Activated CD4-positive, alpha-beta T cell treated with anti-CD3 and anti-CD28 coated beads for 36 hours (primary cell): ENCODE measurements at places on chromosomes 2 and 18. TPM values are rescaled to one million over a fixed set of nuclear protein-coding genes. Genes with fewer than 3 reads are reported as not detected.
A peak's percentile ranks its signal among the peaks of the same experiment; 100 is the strongest.

Gene ARHGAP15
- 64.3 TPM for total RNA-seq

- H3K36me3 ChIP-seq = no peaks in the 10 kb centered on the region
- no peaks in the 10 kb centered on the region for H3K4me1 ChIP-seq
- DNase-seq = no peak
Measured at GRCh38 chr18:27546991-27547390, 361.9 kb upstream of the CHST9 start.

Gene GALNT5
- total RNA-seq = 0.04 TPM

Gene IL36A
- total RNA-seq = not detected

DNA sequence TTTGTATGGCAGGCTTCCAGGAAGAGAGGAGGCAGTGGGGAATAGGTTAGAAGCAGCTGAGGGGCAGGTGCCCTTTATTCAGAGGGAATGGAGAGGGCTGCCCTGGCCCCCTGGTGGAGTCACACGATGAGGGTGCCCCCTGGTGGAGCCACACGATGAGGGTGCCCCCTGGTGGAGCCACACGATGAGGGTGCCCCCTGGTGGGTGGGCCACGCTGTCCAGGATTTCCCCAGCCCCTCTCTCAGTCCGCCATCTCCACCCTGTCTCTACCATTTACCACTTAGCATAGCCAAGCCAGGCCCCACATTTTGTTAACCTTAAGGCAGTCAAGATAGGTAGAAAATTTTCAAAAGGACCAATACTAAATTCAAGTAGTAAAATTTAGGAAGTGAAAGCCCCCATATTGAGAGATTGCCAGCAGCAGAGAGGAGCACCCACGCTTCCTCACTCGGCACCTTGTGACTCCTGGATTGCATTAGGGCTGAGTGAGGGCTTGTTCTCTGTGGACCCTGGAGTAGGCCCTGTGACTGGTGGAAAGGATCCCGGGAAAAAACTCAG lies 10.4 kb upstream of the FAM228A start:
- no peak overlapping the region for H3K4me3 ChIP-seq
- H3K27ac ChIP-seq = no peak overlapping the region
- peaks cover 2% of the 10 kb centered on the region for H3K36me3 ChIP-seq
- H3K27me3 ChIP-seq = no peaks in the 10 kb centered on the region
- H3K4me1 ChIP-seq = no peaks in the 10 kb centered on the region

DNA sequence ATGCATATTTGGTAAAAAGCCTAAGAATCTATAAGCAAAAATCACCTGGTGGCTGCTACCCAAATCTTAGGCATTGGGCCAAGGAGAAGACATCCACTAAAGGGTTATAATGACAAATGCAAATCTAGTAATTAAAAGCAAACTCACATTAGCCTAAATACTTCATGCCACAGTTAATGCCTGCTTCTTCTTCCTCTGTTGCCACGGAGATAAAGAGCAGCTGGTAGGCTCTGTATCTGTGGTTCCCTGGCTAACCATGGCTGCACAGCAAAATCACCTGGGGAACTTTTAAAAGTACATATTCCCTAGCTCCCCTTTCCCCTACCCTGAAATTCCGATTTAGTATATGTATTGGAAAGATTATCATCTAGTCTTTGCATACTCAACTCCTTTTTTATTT lies 114.3 kb downstream of the LNPK start:
- H3K27ac ChIP-seq = no peak overlapping the region
- no peak for DNase-seq
- no peaks in the 10 kb centered on the region for H3K36me3 ChIP-seq

Gene FKBP1B
- 1.4 TPM for total RNA-seq

GRCh38 chr2:109316091-109316490 lies 187.1 kb downstream of the SH3RF3 start:
- H3K27me3 ChIP-seq = no peaks in the 10 kb centered on the region
- H3K27ac ChIP-seq = no peak overlapping the region
- no peaks in the 10 kb centered on the region for H3K36me3 ChIP-seq
- DNase-seq = no peak

GRCh38 chr2:65061910-65062339 lies 5.7 kb downstream of the CEP68 start:
- no peak overlapping the region for H3K4me3 ChIP-seq
- H3K27me3 ChIP-seq = no peaks in the 10 kb centered on the region
- DNase-seq = no peak

DNA sequence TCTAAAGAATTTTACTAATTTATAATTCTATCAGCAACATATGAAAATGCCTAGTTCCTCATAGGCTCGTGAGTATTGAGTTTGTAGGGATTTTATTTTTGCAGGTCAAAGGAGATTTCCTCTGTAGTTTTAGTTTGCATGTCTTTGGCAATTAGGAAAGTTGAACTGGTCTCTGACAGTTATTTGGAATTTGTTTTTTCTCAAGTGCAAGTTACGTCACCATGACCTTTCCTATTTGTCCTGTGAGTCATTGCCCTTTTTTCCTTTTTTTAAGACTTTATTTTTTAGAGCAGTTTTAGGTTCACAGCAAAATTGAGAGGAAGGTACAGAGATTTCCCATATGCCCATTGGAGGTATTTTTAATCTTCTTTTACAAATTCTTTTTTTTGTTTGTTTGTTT lies 29.0 kb downstream of the RAMP1 start:
- no peaks in the 10 kb centered on the region for H3K36me3 ChIP-seq
- no peaks in the 10 kb centered on the region for H3K27me3 ChIP-seq
- no peak overlapping the region for H3K27ac ChIP-seq
- H3K4me3 ChIP-seq = no peak overlapping the region

DNA sequence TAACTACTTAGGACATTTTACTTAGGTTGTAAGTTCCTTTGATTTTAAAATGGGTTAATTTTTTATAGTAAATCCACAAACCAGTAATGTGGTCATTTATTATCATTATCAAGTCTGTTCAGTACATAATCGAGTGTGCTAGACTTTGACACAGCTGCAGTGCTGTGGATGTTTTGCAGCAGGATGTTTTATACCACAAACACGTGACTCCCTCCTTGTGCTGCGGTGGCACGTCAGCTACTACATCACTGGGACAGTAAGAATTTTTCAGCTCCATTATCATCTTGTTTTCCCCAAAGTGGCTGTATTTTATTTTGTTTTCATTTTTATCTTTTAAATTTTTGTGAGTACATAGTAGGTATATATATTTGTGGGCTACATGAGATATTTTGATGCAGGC lies 70.0 kb downstream of the ATP9B start:
- no peak overlapping the region for H3K27ac ChIP-seq
- H3K36me3 ChIP-seq = peaks cover 17% of the 10 kb centered on the region
- H3K4me1 ChIP-seq = peaks cover 2% of the 10 kb centered on the region
- H3K4me3 ChIP-seq = no peak overlapping the region

Gene RIT2
- total RNA-seq = not detected

DNA sequence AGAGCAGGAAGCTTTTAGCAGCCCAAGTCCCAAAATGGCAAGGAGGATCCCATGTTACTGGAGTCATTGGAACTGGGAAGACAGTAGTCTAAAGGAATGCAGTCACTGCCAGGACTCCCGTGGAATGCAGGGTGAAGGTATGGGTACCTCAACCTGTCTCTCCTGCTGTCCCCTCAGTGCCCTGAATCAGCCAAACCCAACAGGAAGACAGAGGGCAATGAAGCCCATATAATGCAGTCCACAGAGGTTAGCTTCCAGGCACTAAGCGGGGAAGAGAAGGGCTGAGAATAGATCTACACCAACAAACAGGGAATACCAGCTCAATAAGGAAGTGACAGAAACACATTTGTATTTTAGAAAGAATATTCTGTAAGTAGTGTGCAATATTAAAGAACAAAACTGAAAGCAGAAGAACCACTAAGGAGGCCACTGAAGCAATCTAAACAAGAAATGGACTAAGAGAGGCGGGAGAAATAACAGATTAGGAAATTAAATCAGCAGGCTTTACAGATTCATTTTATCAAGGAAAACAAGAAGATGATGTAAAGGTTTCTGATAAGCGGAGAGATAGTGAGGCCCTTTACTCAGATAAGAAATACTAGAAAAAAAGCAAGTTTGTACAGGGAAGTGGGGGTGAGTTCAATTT lies 8.3 kb downstream of the NEMP2 start:
- H3K36me3 ChIP-seq = peaks cover 30% of the 10 kb centered on the region
- peak overlapping the region; percentile 17 for H3K27ac ChIP-seq
- peaks cover 64% of the 10 kb centered on the region for H3K4me1 ChIP-seq
- no peak overlapping the region for H3K4me3 ChIP-seq

DNA sequence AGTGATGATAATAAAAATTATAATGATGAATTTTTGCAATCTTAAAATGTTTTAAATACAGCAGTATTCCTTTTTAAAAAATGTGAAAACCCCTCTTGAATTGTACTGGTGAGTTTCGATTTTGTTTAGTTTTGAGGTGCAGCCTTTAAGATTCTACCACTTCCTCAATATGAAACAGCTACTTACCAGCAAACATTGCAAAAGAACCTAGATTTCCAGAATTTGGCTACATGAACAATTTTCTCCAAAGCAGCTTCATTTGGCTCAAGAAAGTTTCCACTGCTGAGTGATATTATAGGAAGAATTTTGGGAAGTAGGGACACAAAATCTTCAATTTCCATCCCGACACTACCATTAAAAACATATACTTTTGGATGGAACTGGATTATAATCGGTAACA lies 12.0 kb downstream of the TCF4 start:
- DNase-seq = no peak
- H3K4me1 ChIP-seq = no peaks in the 10 kb centered on the region
- H3K4me3 ChIP-seq = no peak overlapping the region
- H3K36me3 ChIP-seq = no peaks in the 10 kb centered on the region

GRCh38 chr2:15912203-15912602 lies 28.1 kb upstream of the MYCN start:
- no peak for DNase-seq
- H3K4me3 ChIP-seq = no peak overlapping the region
- H3K27me3 ChIP-seq = peaks cover 2% of the 10 kb centered on the region
- H3K27ac ChIP-seq = no peak overlapping the region
- no peaks in the 10 kb centered on the region for H3K36me3 ChIP-seq

Gene PSMA8
- total RNA-seq = 1.4 TPM

Gene MAB21L4
- not detected for total RNA-seq

DNA sequence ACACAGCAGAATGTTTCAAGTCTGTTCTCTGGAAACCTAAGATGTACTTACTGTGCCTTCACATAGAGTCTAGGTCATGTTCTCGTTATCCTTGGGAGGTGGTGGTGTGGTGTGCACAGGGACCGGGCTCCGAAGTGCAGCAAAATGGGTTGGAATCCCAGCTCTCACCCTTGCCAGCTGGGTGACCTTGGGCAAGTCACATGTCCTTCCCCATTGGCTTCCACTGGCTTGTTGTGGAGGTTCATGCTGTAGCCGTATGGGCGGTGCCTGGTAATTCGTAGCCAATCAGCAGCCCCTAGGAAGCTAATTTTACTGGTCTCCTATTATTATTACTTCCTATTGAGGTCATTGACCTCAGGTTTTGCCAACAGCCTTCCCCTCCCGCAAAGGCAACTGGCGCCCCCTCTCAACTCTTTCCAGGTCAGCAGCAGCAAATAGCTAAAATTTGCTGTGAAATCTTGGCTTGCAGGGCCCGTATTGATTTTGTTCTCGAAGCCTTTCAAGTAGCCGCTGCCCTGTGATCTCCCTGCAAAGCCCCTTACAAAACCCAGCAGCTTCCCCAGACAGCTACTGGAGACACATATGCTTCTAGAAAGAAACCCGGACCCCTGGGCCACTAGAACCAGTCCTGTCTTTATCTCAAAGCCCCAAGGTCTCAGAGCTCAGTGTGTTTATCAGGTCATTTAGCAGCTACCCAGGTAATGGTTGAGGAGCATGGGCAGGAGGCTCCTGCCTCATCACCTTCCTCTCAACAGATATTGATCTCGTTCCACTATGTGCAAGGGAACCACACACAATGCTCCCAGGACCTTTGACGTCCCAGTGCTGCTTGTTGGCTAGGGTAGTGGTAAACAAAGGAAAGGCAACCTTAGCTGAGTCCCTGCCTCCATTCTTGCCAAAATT lies 66.5 kb upstream of the SLC1A4 start:
- no peak overlapping the region for H3K27ac ChIP-seq
- peaks cover 3% of the 10 kb centered on the region for H3K36me3 ChIP-seq
- H3K27me3 ChIP-seq = no peaks in the 10 kb centered on the region
- H3K4me3 ChIP-seq = no peak overlapping the region
